Fibroblast of skin of left biceps (primary cell): ENCODE measurements at places on chromosomes 16 and 17.

DNA sequence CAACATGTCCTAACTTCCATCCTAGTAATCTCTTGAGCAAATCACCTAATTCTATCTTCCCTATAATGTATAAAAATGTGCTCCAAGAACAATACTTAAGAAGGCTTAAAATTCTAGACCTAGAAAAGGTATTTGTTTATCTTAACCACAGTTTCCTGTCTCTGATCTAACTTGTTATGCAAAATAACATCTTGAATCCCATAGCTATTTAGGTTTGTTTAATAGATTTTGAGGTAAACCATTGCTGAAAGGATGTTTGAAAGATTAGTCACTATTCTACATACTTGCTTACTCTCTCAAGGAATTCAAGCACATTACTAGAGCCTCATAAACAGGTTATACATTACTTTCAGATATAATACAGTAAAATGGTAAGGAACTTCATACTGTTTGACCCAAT is 13.0 kb downstream of the CA10 start:
- DNase-seq = no peak

DNA sequence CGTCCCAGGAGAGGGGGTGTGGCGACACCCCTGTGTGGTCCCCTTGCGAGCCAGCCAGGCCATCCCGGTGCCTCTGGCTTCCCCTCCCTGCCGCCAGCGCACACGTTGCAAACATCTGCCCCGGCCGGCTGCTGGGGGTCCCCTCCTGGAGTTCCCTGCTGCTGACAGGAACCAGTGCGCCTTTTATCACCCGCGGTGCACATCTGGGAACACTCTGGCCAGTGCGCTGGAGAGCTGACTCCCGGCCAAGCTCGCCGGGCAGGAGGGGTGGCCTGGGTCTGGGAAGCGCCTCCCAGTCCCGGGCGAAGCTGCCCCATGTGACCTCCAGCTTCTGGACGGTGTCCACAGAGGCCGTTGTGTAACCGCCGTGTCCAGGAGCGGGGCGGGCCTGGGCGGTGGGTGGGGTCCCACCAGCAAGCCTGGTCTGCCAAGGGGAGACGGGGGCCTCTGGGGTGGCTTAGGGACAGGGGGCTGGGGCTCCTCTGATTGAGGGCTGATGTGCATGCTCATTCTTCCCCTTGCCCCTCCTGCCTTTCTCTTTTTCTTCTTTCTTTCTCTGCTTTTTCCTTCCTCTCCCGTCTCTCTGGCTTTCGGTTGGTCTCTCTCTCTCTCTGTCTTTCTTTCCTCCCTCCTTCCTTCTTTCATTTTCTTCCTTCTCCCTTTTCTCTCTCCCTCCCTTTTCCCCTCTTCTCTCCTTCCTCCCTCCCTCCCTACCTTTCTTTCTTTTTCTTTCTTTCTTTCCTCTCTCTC is 25.2 kb upstream of the CIBAR2 start:
- no peak for DNase-seq

GRCh38 chr16:49281843-49282642 is 405 bp upstream of the CBLN1 start:
- peak; percentile 19 for DNase-seq

- DNase-seq = no peak
Observed at GRCh38 chr17:4014148-4014927, 50.1 kb upstream of the ATP2A3 start.

DNA sequence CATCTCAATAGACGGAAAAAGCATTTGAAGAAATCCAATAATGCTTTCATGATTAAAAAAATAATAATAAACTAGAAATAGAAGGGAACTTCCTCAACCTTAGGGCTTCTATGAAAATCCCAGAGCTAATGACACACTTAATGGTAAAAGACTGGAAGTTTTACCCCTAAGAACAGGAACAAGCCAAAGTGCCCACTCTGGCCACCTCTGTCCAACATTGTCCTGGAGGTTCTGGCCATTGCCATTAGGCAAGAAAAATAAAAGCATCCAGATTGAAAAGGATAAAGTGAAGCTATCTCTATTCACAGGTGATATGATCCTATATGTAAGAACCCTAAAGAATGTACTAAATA is 2.5 kb upstream of the LITAF start:
- no peak for DNase-seq

- DNase-seq = no peak
Observed at GRCh38 chr17:39174920-39175694, 9.1 kb upstream of the ARL5C start.

- no peak for DNase-seq
Observed at GRCh38 chr17:34408439-34408838, 45.4 kb upstream of the CCL1 start.

DNA sequence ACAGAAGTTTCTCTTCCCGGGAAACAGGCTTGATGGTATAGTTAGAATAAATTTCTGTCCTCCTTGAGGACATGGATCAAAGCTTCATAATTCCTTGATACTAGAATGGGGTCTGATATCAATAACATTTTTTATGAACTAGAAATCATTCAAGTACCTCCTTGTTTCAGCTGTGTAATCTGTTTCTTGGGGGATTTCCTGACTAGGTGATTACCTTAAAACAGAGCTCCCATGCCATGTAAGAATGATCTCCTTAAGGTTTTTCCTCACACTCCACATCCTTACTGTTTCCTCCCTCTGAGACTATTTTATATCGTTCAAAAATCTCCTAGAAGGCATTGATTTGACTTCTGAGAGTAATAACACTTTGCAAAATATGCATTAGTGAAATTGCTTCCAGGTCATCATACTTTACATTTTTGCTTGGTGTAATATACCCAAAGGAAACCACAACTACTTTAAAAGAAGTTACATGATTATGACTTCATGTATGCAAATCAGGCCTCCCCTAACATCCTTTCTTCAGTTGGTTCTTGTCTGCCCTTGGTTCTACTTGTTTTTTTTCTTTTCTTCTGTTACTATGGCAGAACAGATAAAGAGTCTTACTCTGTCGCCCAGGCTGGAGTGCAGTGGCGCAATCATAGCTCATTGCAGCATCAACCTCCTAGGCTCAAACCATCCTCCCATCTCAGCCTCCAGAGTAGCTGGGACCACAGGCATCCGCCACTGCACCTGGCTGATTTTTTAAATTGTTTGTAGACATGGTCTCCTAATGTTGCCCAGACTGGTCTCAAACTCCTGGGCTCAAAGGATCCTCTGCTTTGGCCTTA is 388.8 kb downstream of the ZFHX3 start:
- DNase-seq = peak; percentile 19

GRCh38 chr17:47703191-47703591 is 9.2 kb downstream of the TBKBP1 start:
- DNase-seq = no peak

DNA sequence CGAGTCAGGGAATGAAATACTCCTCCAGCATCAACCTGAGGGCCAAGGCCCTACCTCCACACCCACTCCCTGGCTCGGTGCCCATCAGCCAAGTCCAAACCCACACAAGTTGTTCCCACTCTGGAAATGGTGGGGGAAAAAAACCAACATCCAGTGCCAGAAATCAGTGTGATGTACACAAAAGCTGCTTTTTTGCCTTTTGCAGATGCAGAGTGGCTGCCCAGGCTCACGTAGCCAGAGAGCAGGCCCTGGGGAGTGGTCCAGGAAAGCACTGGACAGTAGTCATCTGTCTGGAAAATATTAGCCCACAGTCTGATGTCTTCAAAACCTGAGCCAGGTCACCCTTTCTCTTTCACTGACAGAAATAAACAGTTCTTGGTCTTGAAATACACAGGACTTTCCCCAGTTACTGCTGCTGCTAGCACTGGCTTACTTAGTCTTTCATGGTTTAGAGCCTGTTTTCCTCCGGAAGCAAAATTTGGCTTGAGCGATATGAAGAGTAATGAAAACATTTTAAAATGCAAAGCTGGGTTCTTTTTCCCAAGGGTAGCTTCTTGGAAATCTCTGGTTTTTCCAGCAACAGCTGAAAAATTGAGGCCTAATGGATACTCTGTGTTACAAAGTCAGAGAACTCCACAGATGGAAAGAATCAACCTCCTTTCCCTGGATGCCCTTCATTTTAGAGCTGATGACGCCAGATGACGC is 18.2 kb upstream of the NOS2 start:
- DNase-seq = no peak

DNA sequence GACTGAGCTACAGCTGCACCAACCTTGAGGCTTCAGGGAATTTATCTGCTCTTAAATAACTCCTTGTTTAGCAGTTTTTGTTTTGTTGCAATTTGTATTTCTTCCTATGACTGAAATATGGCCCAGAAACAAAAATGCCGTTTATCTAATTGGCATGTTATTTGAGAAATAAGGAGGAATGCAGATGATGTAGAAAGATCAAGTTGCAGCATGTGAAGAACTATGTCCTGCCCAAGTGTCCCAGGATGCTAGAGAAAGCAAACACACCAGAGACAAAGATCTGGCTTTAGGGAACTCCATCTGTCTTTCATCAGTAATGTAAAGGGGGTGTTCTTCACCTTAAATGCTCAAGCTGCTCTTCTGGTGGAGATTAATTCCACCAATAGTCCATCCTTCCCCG is 29.7 kb downstream of the USP31 start:
- peak; percentile 27 for DNase-seq

- DNase-seq = no peak
Observed at GRCh38 chr17:27631411-27631760, 398 bp downstream of the LGALS9 start.

DNA sequence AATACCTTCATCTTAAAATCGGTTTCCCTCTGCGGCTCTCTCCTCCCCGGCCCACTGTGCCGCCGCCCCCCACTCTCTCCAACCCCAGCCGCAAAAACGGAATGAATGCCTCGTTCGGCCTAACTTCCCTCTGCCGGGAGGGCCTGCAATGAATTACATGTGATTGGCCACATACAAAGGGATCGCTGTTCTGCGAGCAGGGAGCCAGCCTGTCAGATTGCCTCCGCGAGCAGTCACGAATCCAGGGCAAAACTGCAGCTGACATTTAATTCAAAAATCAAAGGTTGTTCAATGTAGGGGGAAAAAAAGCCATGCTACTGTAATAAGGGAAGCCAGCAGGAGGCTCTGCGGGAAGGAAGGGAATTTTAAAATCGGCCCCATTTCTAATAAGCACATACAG is 84.9 kb downstream of the TBC1D16 start:
- DNase-seq = no peak

DNA sequence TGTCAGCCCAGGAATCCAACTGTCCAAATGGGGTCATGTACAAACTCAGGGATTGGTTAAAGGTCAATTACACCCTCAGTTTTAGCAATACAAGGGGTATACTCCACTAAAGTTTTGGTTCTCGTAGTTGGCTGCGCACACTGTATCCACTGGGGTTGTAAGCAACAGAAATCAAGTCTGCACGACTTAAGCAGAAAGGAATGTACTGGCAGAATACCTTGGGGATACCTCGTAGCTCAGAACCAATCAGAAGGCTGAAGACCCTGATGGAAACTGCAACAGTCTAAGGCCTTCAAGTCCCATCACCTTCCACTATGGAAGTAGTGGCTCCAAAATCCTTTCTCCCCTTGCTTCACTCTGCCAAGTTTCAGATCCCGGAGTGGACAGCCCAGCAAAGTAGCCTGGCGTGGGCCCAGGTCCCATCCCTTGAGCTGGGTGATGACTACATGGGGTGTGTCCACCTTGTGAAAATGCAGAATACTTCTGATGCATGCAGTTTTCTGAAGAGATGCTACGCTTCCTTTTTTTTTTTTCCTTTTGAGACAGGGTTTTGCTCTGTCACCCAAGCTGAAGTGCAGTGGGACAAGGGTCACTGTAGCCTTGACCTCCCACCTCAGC is 21.1 kb upstream of the RPH3AL start:
- DNase-seq = no peak

GRCh38 chr16:57799600-57800199 is 2.6 kb downstream of the KIFC3 start:
- no peak for DNase-seq

- no peak for DNase-seq
Observed at GRCh38 chr16:10679921-10680320, 14.8 kb downstream of the TEKT5 start.

GRCh38 chr17:36972905-36973304 is 24.2 kb downstream of the AATF start:
- no peak for DNase-seq

- no peak for DNase-seq
Observed at GRCh38 chr16:55272744-55273143, 51.3 kb upstream of the IRX6 start.

GRCh38 chr16:50836121-50836621 is 94.3 kb downstream of the CYLD start:
- DNase-seq = no peak

DNA sequence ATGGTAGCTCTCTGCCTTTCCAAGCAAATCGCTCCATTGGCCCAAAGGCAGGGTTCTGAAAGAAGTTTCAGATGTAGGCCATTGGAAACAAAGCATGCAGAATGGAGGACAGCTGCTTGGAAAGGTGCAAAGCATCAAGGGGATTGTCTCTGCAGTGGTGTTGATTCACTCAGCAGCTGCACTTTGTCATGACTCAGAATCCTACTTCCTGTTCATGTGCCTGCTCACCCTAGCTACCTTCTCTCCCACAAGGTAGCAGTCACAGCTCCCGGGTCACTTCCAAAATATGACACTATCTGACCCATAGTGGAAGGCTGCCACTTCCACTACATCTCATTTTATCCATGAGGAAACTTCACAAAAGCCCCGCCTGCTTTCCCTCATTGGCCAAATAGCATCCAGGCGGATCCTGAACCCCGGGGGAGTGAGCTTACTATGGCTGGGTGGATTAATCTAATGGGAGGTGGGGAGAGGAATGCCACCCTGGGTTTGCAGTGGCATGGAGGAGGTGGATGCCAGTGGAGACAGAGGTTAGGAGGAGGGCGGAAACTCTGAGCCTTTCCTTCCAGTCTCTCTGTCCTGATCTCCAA is 74.7 kb upstream of the NKD1 start:
- DNase-seq = no peak

DNA sequence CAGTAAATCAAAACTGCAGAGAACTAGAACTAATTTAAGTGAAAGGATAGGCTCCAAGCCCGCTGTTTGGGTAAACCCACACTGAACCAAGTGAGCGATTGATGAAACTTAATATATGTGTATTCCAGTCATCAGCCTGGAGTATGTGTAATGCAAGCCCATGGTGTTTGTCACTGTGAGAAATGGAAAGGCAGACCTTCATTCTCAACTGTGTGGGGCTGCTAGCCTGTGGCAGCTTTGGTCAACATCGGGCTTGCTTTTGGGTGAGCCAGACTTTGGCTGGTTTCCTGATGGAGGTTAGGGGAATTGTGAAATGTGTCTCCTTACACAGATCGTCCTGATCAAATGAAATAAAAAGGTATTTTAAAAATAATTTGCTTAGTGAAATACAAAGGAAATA is 279.9 kb downstream of the IRX3 start:
- no peak for DNase-seq

GRCh38 chr17:82212331-82213250 is at the start of gene CCDC57:
Gene CCDC57 (minus strand): TSS chr17:82212842. CDS start chr17:82201944, 10,898 bp downstream.
- DNase-seq = no peak

- no peak for DNase-seq
Observed at GRCh38 chr16:88977018-88977811, at the start of gene CBFA2T3. Gene CBFA2T3 (minus strand): TSS chr16:88977207. CDS start chr16:88976807, 400 bp downstream.

DNA sequence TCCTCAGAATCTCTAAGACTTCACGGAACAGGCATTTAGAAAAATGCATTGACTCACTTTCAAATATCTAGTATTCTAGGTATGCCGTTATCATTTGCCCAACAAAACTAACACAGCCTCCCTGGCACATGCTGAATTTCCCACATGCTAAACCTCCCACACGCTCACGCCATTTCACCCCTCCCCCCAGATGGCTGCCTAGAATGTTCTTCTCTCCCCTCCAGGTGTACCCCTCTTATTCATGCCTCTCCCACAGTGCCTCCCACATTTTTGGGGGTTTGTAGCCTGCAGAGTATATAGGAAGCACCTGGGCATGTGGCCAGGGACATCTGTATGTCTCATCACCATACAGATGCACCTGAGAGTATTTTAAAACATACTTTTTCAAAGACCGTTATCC is 38.2 kb upstream of the ICAM2 start:
- no peak for DNase-seq

- DNase-seq = no peak
Observed at GRCh38 chr16:57128771-57129389, 36.5 kb downstream of the CPNE2 start.
